A549 (cell line): ENCODE measurements at places on chromosomes 5 and 9.
A peak's percentile ranks its signal among the peaks of the same experiment; 100 is the strongest.

- DNase-seq, result no peak
These were observed 9.5 kb downstream of the MTRR start for GRCh38 chr5:7878381-7878873.

GRCh38 chr5:68771221-68771620 is 322.6 kb upstream of the SLC30A5 start:
- DNase-seq, result no peak

DNA sequence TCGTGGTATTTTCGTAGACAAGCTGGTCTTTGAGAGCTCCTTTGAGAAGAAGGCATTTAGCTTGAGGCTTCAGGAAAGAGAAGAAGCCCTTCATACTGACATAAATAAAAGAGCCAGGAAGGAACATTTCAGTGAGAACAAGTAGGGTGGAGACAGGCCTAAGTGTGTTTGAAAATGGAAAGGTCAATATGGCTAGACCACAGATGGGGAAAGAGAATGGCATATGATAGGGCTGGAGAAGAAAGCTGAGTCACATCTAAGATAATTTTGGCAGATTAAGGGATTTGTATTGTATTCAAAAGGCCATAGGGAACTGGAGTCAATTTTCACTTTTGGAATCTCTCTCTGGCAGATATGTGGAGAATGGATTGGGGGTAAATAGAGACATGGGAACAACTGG is 374.9 kb downstream of the TMEM38B start:
- DNase-seq, result no peak

DNA sequence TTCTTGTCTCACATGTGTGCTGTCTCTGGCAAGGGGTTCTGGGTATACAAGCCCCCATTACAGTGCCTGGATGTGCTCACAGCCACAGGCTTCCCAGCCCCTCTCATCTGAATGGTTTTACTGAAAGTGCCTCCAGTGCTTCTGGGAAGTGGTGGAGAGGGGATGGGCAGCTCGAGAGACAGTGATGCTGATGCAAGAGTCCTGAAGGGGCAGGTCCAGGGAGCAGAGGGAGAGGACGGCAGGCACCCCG is 93.5 kb downstream of the PHF2 start:
- no peak for DNase-seq

- no peak for DNase-seq
These were observed 76.1 kb upstream of the SAP30L start for GRCh38 chr5:154369682-154370081.

- no peak for DNase-seq
These were observed 5.9 kb downstream of the DBH start for GRCh38 chr9:133641861-133642595.

GRCh38 chr5:35443803-35444595 is 173.7 kb upstream of the SPEF2 start:
- DNase-seq, result no peak

DNA sequence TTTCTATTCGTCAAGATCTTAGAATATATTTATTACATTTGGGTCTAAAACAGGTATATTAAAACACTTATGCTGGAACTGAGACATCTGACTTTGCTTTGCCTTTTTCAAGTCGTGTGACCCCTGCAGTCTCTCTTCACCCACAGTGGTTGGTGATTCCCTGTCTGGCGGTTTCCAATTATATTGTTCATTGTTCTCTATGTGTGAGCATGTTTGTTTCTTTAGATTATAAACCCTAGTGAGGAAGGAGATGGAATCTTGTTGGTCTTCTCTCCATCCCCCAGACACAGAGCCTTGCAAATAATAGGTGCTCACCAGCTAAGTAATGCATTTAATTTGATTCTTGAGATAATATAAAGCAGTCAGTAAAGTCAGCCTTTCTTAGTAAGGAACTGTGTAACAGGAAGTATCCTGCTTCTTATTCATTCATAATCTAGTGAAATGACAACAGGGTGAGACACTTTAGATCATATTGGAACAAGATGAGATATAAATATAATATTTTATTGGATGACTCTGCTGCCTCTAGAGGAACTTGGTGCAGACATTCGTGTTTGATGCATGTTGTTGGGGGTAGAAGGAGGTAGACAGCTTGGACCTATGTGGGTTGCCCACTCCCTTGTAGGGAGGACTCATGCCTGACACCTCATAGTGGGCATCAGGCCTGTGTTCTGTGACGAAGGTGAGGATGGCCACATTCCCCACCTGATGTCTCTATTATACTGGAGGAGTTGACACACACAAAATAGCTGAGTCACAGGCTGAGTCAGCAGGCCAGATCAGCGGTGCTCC is 88.1 kb downstream of the FGF1 start:
- DNase-seq, result peak; percentile 50

DNA sequence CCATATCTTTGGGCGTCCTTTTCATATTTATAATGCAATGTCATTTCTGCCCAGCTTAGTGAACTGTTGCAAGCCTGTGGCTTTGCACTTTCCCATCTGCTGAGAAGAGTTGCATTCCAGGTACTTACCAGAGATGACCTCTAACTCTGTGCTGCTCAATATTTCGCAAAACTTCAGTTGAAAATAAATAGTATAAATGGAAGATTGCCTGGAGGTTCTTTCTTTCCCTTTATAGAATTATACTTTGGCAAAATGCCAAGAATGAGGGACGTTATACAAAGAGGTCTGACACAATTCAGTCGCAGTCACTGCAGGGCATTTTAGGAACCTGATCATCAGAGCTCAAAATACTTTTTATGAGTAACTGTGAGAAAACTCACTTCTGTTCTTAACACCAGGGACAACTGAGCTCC is 18.9 kb upstream of the VLDLR start:
- peak; percentile 14 for DNase-seq

GRCh38 chr5:105397749-105398148 is 1835.2 kb upstream of the NUDT12 start:
- no peak for DNase-seq

GRCh38 chr5:92841604-92842155 is 739.3 kb downstream of the NR2F1-AS1 start:
- no peak for DNase-seq

DNA sequence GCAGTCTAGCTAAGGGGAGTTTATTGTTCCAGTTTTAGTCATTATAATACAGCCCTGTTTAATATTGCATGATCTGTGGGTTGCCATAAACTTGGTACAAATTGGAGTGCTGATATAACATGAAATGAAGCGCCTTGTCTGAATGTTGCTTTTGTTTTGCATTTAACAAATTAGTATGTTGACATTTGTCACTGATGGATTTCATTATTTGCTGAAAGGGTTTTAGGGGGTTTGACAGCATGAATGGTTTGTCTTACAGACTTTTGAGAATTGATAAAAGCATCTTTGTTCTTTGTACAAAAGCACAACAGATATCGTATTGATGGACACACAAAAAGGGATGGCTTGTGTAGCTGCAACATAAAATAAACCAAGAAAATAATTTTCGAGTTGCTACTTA is 178.3 kb downstream of the AOPEP start:
- DNase-seq, result no peak

DNA sequence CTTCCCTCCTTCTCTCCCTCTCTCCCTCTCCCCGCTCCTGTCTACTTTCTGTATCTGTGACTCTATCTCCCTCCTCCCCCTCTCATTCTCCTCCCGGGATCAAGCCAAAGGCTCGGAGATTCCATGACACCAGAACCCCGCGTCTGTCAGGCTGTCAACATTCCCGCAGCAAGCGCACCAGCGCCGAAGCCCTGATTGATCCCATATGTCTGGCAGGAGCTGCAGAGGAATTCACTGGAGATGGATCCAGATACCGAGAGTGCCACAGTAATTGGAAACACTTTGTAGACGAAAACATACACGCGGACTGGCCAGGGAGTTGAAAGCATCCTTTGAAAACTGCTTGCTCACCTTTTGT is 300 bp upstream of the SVEP1 start:
- DNase-seq, result no peak

DNA sequence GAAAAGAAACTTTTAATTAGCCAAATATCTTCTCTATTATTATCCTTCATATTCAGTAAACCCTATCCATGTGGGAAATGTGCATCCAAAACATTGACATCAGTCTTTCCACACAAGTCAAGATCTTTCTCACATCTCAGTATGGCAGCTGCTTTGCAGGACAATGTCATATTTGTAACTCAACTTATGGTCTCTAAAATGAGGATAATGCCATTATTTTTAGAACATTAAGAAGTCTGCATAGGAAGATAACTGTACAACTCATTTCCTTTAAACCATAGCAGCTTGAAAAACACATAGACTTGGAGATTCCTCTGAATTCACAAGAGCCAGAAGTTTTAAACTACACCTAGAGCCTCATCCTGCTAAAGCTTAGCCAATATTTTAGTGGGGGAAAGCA is 43.7 kb downstream of the MCTP1 start:
- no peak for DNase-seq

DNA sequence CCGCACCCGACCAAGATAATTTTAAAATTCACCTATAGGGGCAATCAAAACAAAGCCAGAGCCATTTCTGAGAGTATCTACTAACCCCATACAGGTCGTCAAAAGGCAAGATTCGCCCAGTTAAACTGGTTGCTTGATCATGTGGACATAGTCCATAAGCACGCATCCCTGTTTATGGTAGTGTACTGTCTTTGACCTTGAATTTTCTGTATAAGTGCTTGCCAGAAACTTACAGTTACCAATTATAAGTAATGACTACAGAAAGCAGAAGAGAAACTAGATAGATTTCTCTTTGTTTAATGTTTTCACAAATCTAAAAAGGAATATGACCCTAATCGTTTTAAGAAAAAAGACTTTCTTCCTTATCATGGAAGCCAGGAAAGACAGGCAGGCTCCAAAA is 25.6 kb downstream of the SLC31A1 start:
- DNase-seq, result no peak

DNA sequence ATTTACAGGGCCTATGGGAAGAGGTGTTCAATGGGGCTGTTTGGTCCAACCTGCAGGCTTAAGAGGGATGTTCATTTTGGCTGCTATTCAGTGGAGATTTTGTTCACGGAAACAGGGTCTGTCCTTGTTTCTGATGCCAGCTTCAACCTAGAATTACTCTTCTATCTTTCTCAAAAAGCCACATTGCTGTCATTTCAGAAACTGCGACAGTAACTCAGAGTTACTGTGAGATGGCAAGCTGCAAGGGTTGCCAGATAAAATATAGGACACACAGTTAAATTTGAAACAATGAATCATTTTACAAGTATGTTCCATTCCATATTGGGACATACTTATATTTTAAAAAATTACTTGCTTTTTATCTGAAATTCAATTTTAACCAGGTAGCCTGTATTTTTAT is 128.0 kb downstream of the NPR3 start:
- no peak for DNase-seq

DNA sequence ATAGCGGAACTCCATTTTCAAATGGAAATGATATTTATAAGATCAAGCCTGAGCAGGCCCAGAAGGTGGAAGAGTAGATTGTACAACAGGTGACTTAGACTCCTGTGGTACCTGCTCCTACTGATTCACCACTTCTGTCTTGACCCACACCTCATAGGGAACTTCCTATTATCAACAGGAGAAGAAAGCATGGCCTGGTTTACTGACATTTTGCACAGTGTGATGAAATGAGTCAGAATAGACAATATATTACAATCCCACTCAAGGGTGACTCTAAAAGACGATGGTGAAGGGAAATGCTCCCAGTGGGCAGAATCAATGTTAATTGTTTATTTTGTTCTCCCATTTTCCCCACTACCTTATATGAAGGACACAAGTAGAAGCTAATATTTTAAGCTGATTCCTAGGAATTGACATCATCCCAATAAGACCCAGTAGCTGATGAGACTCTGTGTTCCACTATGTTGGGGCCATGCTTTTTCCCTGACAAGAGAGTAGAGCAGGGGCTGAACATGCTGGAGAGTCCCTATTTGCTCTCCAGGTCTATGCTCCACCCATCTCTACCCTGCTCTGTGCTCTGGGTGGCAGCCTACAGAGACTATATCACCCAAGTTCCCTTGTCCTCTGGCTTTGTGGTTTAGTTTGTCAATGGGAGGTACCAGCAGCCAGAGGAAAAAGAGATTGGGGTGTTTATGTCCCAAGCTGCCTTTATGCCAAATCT is 163.4 kb upstream of the FSTL4 start:
- DNase-seq, result no peak

- DNase-seq, result peak; percentile 52
These were observed 17.2 kb upstream of the RGS3 start for GRCh38 chr9:113446323-113446740.

DNA sequence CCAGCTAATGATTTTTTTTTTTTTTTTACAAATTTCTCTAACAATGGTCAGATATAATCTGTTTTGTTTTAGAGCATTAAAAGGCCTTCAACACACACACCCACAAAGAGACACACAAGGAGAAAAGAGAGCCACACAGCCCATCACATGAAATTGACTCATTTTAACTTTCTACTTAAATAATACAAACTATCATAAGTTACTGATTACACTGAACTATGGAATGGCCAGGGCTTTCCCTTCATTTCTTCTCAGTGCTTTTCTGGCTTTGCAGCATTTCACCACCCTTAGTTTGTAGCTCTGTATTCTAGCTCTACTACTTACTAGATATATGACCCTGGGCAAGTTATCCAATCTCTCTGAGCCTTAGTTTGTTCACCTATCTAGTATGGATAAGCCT is 13.2 kb downstream of the REEP5 start:
- no peak for DNase-seq

DNA sequence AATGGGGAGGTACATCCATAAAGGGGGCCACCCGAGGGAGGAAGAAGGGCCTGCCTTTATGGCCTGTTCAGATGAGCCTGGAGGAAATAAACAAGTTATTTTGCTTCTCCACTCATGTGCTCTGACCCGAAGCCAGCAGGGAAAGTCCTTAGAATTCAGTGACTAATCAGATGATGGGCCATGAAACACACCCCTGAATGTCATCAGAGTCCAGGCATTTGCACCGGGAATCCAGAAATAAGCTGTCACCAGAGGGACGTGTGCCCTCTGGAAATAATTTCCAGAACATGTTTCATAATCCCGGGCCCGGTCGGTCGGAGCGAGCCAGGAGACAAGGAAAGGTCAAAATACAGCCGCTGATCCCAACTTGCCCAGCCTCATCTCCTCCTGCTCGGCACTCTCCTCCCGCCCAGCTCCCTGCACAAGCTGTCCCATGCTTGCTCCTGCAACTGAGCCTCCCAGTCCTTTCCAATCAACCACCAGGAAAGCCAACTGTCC is 73.6 kb upstream of the ZNF622 start:
- DNase-seq, result peak; percentile 65
